ENCODE measurements at places on chromosomes 16 and 17.

GRCh38 chr17:74078363-74078941 is 125.0 kb upstream of the RPL38 start:
- DNase-seq = no peak

DNA sequence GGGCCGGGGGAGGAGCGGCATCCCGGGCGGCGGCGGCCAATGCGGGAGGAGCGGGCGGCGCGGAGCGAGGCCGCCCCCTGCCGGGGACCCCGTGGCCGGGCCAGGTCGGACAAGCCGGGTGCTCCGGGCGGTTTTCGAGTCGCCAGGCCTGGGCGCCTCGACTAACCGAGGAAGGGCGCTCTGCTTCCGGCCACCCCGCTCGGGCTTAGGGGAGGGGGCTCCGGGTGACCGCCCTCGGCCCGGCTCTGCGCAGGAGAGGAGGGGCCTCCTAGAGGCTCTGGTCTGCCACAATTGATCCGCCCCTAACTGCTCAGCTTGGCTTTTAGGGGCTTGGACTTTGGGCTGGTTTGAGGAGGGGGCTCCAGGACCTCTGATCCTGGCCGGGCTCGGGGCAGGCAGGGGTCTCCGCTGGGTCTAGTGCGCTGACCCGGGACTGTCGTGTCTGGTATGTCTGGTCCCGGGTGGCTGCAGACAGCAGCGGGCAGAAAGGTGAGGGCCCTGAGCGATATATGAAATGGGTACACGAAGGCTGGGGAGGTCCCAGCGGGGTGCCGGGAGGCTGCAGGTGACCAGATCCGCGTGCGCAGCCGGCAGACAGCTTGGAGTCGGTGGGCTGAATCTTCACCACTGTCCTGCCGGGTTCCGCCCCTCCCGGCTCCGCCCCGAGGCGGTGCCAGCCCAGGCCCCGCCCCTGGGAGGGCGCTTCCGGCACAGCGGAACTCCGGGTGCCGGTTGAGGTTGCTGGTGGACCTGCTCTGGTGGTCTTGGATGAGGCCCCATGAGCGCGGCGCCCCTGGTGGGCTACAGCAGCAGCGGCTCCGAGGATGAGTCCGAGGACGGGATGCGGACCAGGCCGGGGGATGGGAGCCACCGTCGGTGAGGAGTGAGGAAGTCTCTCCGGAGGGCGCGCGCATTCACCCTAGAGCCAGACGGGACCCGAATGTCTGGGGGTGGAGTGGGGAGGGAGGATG is at the start of gene USB1:
Gene USB1 (plus strand): TSS at position 702 of the 971 bp plus-strand sequence. CDS start 77 bp downstream, at position 779.
- DNase-seq = peak; percentile 86

DNA sequence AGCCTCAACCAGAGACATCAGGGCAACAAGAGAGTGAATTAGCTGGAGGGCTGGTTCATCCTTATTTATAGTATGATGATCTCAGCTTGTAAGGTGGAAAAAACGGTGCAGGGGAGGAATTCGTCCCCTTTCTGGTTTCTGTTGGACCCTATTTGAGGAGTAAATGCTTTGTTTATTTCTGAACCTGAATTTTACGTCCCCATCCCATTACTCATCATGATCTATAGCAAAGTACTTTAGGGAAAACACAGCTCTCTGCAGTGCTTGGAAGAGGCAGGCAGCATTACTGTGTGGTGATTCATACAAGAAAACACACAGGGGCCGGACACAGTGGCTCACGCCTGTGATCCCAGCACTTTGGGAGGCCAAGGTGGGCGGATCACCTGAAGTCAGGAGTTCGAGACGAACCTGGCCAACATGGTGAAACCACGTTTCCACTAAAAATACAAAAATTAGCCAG is 8.0 kb upstream of the VAT1L start:
- DNase-seq = no peak

DNA sequence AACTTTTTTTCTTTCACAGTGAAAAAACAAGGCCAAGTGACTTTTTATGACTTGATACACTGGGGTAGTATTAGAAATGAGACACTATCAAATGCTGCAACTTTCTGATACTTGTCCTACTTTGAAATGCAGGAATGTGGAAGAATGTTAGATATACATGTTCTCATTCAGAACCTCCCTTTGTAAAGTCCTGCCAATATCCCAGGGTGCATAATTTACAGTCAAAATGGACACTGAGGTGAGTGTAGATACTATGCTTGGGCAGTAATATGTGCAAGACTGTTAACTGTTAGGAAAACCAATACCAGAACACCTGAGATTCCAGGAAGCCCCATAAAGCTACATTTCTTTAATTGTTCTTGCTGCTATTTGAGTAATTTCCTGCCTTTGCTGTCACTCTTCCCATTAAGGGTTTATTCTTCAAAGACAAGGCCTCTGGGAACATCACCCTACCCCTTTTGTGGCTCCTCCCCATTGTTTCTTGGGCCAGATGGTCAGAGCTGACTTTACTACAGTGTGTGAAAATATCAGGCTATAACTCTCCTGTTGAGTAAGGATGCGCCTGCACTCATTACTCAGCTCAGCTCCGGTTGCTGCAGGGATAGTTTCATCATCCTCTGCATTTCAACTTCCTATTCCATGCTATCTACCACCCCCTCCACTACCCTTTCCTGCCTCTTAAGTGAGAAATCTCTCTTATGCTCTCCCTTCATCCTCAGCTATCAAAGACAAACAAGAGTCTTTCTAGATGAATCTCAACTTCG is 48.7 kb downstream of the TMEM100 start:
- DNase-seq = no peak

DNA sequence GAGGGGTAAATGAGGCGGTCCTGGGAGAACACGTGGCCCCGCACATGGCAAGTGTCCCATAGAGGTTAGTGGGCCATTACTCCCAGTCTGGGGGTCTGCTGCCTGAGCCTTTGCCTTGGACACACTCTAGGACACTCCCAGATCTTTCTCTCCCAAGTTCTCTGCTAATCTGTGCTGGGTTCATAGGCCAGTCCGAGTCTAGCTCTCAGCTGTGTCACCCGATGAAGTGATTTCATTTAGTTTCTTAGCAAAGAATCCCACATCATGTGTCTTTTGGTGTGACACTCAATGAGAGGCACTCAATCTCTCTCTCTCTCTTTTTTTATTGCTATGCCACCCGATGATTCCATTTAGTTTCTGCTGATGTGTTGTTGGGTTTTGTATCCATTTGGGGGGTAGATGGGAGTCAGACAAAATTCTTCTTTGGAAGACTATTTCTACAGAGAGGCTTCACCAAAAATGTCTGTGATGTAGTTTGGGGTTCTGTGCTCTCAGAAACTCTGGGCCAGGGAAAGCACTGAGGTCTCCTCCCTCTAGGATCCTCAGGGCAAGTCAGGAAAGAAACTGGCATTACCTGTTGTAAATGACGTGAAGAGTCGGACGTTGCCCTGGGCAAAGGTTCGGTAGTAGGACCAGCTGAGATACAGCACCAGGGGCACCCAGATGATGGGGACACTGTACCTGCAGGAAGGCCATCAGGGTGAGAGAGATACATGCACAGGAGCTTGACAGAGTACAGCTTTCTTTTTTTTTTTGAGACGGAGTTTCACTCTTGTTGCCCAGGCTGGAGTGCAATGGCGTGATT is 25.2 kb upstream of the MLKL start:
- DNase-seq = no peak

GRCh38 chr17:19244781-19245180 is 7.6 kb downstream of the EPN2 start:
- DNase-seq = no peak

DNA sequence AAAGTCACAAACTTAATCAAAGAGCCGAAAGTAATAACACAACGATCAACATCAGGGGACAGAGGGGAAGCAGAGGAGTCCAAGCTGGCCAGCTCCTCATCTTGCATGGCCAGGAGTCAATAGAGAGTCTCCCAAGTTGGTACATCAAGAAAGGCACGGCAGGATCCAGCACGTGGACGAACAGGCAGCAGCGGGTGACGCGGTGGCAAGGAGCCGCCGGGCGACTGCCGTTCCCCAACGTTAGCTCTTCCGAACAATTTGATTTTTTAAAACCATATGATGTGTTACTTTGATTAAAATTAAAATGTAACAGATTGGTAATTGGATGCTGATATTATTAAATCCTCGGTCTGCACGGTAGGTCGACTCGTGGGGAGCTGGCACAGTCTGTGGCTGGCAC is 81.8 kb upstream of the DOC2B start:
- DNase-seq = no peak

- DNase-seq = no peak
Observed at GRCh38 chr17:48589831-48590606, at the start of gene HOXB3. TSS of gene HOXB3 (minus strand) at chr17:48590241. CDS start at chr17:48552474, 37,767 bp downstream.

GRCh38 chr17:37700881-37701280 is 44.0 kb downstream of the HNF1B start:
- no peak for DNase-seq

DNA sequence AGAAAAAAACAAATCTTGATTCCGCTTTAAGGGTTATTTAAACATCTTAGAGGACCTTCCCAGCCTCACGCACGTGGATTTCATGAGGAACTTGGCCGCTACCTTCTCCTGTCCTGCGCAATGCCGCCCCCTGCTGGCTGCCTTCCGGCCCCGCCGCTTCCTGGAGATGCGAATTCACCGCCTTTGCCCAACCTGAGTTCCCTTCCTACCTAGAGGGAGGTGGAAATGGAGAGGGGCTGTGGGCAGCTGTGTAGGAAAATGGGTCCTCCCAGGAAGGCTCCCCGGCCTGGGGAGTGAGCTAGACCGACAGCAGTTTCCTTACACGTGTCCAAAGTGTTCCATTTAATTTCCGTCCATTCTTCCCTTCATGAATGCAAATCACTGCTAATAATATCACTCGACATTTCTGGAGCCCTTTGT is 1.0 kb upstream of the ABCC12 start:
- peak; percentile 58 for DNase-seq

- DNase-seq = peak; percentile 13
Observed at GRCh38 chr17:46818316-46818928, at the start of gene WNT3. TSS of gene WNT3 (minus strand) at chr17:46818692. CDS start at chr17:46818597, 95 bp downstream.

DNA sequence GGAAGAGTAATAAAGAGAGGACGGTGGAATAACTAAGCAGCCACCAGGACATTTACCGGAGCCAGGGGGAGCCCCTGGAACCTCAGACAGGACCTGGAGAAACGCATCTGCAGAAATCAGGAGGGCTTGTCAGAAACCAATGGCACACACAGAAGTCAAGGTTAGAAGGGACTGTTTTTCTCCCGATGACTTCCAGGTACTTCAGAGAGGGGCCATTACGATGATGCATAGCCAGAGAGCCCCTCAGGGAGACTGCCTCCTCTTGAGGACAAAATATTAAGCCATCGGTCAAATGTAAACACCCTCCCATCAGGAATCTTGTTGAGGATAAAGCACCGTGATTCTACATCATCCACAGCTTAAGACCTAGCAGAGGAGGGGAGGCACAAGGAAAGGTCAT is 333.6 kb upstream of the CDH5 start:
- no peak for DNase-seq

GRCh38 chr17:72901083-72901482 is 191.4 kb downstream of the SLC39A11 start:
- DNase-seq = no peak

- DNase-seq = no peak
Observed at GRCh38 chr17:77320485-77321256, 179.9 kb downstream of the SEC14L1 start.

DNA sequence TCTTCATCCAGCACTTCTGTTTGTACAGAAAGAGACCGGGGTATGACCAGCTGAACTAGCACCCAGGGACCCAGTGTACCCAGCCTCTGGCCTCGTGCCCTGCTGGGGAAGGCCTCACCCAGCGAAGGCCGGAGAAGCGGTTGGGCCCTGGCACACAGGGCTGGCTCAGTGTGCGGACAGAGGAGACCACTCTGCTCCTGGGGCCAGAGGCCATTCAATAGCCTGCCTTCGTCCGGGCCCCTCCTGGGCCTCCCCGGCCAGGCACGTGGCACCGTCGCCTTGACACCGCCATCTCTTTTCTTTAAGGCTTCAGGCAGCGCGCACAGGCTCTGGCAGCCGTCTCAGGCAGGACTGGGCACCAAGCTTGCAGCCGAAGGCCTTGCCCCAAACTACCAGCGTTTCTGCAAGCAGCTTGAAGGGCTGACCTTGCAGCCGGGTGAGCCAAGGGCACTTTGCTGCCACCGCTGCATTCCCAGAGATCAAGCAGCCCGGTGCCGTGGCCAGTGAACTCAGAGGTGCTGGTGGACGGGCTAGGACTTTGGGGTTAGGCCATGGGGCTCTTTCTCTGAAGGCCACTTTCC is 8.0 kb downstream of the TAX1BP3 start:
- no peak for DNase-seq

GRCh38 chr16:8963010-8963820 is 491 bp downstream of the USP7 start:
- DNase-seq = peak; percentile 2

- no peak for DNase-seq
Observed at GRCh38 chr17:74497471-74497870, 31.0 kb downstream of the CD300A start.

DNA sequence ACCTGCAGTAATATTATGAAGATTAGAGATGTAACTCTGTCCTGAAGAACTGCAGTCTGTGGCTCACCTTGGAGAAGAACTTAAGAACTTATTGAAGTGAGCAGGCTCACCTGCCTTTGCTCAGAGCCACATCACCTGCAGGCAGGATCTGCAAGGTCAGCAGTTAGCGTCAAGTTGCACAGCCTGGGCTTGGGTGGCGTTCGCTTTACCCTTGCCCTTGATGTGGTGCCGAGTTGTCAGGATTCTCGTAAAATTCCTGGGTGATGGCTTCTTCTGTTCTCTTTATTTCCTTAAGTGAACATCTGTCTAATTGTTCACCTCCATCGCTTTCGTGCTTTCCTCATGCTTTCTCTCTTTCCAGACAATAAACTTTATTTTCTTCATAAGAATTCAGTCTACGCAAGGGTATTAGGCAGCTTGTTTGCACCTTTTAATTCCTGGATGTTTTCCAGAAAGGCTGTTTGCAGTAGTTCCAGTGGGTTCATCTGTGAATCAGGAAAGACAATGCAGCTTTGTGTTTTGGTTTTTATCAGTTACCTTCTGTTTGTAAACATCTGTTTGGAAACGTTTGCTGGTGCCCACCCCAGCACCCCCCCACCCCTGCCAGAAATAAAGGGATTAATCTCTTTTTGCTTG is 254.3 kb downstream of the WWOX start:
- no peak for DNase-seq

GRCh38 chr17:4449736-4450135 is 16.0 kb downstream of the SPNS3 start:
- DNase-seq = no peak

- DNase-seq = no peak
Observed at GRCh38 chr16:15484662-15485061, 50.3 kb downstream of the BMERB1 start.

DNA sequence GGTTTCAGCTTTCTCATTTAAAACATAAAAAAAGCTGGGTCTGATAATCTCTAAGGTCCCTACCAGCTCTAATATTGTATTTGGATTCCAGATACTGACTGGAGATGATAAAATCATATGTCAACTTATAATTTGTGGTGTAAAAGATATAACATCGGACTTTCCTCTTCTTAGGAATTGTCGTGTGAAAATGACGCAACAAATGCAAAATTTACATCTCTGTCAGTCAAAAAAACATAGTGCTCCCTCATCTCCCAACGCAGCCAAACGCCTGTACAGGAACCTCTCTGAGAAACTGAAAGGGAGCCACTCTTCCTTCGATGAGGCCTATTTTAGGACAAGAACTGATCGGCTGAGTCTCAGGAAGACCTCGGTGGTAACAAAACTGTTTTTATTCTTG is 197.3 kb downstream of the ANKFN1 start:
- DNase-seq = no peak
